ENCODE measurements at places on chromosomes 7 and 10. TPM values are rescaled to one million over a fixed set of nuclear protein-coding genes. Genes with fewer than 3 reads are reported as not detected.

Gene BEND7
- 4.9 TPM for total RNA-seq

Gene OR6V1
- total RNA-seq: not detected

Gene SHTN1
- 2.1 TPM for total RNA-seq

Gene TMEM270
- not detected for total RNA-seq

Gene FAM180A
- total RNA-seq: not detected

Gene CTBP2
- total RNA-seq: 133 TPM

Gene SERPINE1
- total RNA-seq: 88.2 TPM

Gene SLC26A4
- total RNA-seq: 10.4 TPM

Gene CALML5
- not detected for total RNA-seq

Gene NOS3
- 28.4 TPM for total RNA-seq

Gene H2BK1
- not detected for total RNA-seq

Gene IKZF1
- total RNA-seq: 0.38 TPM

Gene ANLN
- total RNA-seq: 14.4 TPM

Gene TRIM74
- total RNA-seq: not detected

Gene PRSS1
- not detected for total RNA-seq

Gene GDF2
- total RNA-seq: not detected

Gene PNLIPRP2
- total RNA-seq: not detected

Gene ATP5F1C
- total RNA-seq: 265 TPM

Gene LUC7L2
- 27.8 TPM for total RNA-seq

Gene COL13A1
- total RNA-seq: 0.76 TPM

Gene PRPS1L1
- total RNA-seq: not detected

Gene IFIT2
- 27.3 TPM for total RNA-seq

Gene ABCB4
- total RNA-seq: under 0.01 TPM

Gene FAM131B
- total RNA-seq: 0.13 TPM

Gene GIMAP2
- total RNA-seq: 34.0 TPM

Gene ATE1
- total RNA-seq: 32.0 TPM

Gene NEURL1
- total RNA-seq: under 0.01 TPM

Gene BZW2
- 78.4 TPM for total RNA-seq

Gene THAP5
- 11.0 TPM for total RNA-seq

Gene ARL4A
- total RNA-seq: 315 TPM

Gene TRPV6
- not detected for total RNA-seq

Gene TOMM7
- 94.4 TPM for total RNA-seq

Gene GHRHR
- not detected for total RNA-seq

Gene SPAM1
- total RNA-seq: not detected

Gene ADAM22
- 0.26 TPM for total RNA-seq

Gene MXI1
- 5.3 TPM for total RNA-seq

Gene ADIRF
- 26.0 TPM for total RNA-seq

Gene PSMC2
- 166 TPM for total RNA-seq

Measured in dermis microvascular lymphatic vessel endothelial cell (primary cell).